ENCODE measurements at places on chromosomes 4 and X.
A peak's percentile ranks its signal among the peaks of the same experiment; 100 is the strongest.

GRCh38 chr4:111748157-111748556 lies 397.1 kb upstream of the FAM241A start:
- no peak for DNase-seq

DNA sequence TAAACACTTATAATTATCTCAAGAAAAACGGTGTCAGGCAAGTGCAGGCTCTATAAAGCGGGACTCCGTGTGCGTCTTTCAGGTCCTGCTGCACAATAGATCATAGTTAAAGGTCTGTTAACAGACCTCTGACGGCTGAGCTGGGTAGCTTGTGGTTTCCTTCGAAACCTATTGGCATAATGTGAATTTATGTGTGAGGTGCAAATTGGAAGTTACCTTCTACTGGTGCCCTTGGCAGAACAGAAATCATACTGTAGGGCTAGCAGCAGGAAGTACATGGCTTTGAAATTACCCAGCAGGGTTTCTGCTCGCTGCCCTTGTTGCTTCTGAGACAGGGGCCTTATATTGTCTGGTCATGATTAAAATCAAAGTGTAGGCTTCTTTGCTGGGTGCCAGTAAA lies 216.4 kb upstream of the HAND2 start:
- DNase-seq = no peak

- no peak for DNase-seq
Observed at GRCh38 chr4:58113126-58113525, 1002.9 kb upstream of the IGFBP7 start.

GRCh38 chrX:17413228-17413627 lies 38.2 kb downstream of the NHS start:
- DNase-seq = no peak

DNA sequence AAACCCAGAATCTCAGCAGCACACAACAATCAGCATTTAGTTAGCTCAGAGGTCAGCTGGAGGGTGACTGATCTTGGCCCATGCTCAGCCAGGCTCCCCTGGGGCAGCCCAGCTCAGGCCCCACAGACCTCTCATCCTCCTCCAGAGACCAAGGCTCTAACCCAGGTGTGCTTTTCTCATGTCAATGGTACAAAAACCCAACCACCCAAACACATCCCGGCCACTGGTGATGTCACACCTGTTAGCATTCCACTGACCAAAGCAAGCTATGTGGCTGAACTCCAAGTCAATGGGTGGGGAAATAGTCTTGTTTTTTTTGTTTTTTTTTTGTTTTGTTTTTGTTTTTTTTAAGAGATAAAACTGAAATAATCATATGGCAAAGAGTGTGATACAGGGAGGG lies 77.5 kb downstream of the CYTL1 start:
- no peak for DNase-seq

DNA sequence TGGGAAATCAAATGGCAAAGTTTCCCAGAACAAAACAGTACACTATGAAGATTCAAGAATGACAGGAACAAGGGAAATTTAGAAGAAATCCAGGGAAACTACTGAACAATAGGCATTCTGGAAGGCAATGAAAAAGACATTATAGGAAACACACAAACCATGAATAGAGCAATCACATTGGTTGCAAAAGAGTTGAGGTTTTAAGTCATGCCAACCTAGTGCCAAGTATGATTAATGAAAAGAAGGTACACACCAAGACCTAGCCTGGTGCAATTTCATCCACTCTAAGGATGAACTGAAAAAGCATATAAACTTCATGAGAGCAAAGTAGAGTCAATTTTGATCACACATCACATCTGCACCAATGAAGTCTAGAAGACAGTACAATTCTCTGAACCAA lies 326.9 kb downstream of the PDHA2 start:
- DNase-seq = no peak

DNA sequence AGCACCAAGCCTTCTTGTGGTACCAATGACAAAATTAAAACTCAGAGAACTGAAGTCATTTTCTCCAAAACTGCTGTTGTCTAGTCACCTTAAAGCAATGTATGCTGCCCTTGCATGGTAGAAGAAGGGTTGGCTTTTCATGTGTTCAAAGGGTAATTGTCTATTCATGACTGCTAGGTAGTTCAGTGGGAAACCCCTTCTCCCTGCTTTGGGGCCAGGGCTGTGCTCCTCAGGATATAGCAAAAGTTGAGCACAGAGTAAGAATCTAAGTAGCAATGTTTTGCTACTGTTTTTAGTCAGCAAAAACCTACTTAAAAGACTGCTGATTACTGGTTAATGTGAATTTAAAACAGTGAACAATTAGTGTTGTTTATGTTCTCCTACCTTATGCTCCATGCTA lies 30.8 kb upstream of the FAM9B start:
- DNase-seq = no peak

DNA sequence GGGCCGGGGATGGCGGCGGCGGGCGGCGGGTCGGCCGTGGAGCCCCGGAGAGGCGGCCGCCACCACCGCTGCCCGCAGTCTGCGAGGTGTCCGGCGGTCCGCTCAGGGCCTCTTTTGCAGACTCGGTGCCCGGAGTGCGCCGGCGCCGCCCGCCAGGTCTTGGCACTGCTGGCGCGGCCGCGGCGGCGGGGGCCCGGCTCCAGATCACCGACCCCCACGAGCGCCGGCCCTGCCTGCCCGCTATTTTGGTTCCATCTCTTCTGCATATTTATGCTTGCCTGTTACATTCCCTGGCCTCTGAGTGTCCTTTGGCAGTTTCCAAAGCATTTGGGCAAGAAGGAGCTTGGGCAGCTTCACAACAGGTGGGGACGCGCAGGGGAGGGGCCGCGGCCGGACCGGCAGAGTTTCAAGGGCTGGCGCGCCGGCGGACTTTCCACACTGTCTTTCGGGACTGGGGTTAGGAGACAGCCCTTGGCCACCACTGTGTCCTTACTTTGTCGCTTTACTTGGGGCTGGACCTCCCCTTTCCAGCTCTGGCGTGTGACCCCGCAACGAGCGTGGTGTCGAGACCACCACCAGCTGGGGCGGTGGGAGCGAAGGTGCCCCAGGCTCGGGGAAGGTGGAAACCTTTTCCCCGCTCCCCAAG lies 668 bp upstream of the TAPT1 start:
- peak; percentile 65 for DNase-seq

GRCh38 chr4:147830987-147831386 lies 99.1 kb downstream of the ARHGAP10 start:
- no peak for DNase-seq

DNA sequence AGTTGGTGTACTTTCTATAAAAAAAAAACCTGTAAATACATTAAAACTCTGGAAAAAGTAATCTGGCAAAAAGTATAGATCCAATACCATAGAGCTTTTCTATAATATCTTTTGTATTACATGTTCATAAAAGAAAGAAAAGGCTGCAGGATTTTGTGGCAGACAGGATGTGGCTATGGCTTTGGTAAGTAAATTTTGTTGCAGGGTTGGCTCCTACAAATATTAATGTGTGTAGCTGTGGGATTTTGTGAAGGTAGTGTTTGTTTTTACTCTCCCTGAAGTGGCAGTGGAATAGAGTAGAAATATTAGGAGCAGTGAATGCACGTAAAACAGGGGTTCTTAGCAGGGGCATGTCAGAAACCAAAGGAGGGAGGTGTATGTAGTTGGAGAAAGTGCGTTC lies 84.8 kb downstream of the TSPAN7 start:
- DNase-seq = no peak

GRCh38 chr4:87032884-87033533 lies 98.2 kb downstream of the AFF1 start:
- DNase-seq = no peak

GRCh38 chr4:44493924-44494323 lies 45.3 kb upstream of the KCTD8 start:
- DNase-seq = no peak

GRCh38 chrX:16491461-16491860 lies 158.5 kb upstream of the S100G start:
- no peak for DNase-seq

DNA sequence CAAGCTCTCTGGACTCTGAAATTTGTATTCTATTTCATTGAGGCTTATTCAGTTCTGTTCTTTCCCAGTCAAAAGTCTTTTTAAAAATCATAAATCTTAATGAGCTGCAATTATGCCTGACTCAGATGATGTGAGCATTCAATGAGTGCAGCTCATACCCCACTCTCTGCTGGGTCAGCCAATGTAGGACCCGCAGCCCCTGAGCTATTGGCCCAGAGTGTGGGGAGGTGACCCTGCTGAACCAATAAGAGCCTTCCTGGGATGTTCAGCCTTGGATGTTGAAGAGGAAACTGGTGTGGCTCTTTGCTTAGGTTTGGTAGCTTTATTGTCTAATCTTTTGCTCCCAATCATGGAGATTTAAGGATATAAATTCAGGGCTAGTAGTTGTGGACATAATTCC lies 12.1 kb upstream of the TCEAL4 start:
- no peak for DNase-seq

GRCh38 chrX:1385253-1386223 lies 6.4 kb downstream of the SLC25A6 start:
- peak; percentile 9 for DNase-seq

DNA sequence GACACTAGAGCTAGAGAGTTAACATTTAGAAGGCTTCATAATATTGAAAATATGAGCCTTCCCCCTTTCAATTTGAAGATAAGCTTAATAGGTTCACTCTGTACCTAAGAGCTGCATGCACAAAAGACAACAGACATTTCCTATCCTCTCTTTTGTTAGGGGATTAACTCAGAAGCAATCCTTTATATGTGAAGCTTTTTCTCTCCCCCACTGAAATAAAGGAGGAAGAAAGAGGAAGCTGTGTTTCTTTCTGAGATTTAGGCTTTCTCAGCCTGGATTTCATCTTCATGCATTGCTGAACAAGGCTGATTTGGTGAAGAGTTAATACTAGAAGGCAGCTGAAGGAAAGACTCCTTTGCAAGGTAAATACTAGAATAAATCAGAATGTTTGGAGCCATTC lies 21.0 kb upstream of the CABS1 start:
- DNase-seq = no peak

DNA sequence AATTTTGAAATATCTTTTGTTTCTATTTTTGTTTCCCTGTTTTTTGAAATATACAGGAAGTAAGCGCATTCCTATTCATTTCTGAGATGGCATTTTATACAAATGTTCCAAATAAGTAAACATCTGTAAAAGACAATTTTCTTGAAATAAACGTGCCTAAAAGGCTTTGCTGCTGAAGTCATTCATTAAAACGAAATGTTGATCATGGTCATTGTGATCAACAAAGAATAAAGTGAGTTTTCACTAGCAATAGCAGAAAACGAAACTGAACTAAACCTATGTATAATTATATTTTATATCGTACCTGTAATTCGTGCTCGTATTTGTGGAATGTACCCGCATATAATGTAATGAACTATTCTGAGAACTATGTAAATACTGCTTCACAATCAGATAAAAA lies 221.2 kb downstream of the MGST2 start:
- no peak for DNase-seq

- DNase-seq = no peak
Observed at GRCh38 chr4:93983140-93983539, 154.6 kb downstream of the ATOH1 start.

DNA sequence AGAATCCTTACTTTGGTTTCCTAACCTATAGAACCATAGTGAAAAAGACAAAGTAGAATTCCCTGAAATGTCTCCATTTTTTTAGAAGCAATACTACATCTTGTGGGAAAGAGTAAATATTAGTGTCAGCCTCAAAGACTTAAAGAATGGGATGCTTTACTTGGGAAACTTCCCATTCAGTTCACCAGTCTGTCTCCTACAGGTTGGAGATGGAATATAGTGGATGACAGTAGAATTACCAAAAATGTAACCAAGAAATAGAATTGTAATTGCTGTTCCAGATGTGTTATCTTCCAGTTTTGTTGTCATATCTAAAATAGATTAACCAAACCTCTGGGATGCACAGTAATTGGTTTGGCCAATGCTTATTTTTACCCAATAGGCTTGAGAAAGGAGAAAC lies 338.6 kb upstream of the GRID2 start:
- DNase-seq = no peak

GRCh38 chrX:22383988-22384387 lies 111.3 kb downstream of the CBLL2 start:
- DNase-seq = peak; percentile 16

- no peak for DNase-seq
Observed at GRCh38 chrX:146754268-146754667, 55.3 kb upstream of the CXorf51B start.

DNA sequence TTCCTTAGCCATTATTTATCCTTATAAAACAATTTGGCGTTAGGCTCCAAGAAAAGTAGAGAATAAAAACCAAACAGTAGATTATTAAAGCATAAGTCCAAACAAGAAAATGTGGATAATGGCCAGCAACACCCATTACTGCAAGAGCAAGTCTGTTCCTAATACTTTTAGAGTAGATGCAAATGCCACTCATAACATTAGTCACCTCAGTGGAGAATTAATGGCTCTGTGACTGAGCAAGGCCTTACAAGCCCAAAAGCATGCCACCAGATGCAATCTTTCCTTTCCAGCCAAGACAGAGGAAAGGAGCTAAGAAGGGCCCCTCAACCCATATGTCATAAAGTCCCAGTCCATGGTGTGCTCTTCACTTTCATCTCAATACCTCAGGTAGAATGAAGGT lies 373.8 kb downstream of the OPHN1 start:
- DNase-seq = no peak

- DNase-seq = peak; percentile 80
Observed at GRCh38 chr4:100093091-100093866, 97.0 kb downstream of the DDIT4L start.

DNA sequence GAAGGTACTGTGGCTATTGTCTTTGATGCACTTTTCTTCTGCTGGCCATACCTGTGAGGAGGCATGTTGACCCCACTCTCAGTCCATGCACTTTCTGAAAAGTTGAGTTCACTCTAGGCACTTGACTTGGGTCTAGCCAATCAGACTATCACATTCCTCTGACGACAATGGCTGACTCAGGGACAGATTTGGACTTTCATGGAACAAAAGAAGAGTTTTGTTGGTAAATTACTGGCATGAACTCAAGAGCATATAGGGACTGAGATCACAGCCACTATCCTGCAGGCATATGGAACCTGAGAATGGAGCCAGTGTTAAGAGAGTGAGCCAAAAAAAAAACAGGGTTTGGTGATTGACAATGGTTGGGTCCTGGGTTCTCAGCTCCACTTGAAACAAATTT lies 24.6 kb upstream of the CXCL6 start:
- DNase-seq = no peak

DNA sequence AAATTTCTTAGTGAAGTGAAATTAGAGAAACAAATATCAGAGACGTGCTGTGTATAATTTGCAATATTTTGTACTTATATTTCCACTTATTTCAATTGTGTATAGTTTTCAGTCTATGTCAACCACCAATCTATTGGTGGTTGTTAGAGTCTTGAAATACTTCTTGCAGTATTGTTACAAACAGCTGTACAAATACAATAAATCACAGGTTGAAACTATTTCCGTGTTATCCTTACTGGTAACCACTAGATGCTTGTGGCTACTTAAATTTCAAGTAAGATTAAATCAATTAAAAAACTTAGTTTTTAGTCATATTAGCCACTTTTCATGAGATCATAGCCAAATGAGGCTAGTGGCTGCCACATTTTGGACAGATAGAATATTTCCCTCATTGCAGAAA lies 520.5 kb downstream of the GBA3 start:
- no peak for DNase-seq

GRCh38 chr4:101411926-101412325 lies 64.6 kb upstream of the PPP3CA start:
- no peak for DNase-seq
